ENCODE measurements at places on chromosomes 7 and 10.

DNA sequence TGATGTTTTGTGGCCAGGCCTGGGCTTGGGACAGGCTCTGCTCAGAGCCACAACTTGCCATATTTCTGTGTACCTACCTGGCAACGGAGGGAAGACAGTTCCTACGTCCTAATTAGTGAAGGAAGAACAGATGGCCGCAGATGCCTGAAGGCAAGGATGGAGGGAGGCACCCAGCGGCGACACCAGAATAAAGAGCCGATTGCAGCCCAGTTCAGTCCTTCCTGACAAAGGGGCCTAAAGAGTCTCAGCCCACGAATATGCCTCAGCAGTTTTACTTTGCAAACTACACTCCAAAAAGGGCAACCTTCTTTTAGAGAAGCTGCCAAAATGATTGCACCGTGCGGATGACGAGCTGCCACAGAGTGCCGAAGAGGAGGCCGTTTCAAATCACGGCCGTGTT is 585.8 kb downstream of the GLRX3 start:
- H3K27me3 ChIP-seq = no peaks in the 10 kb centered on the region
- H3K36me3 ChIP-seq = no peaks in the 10 kb centered on the region
- no peak for DNase-seq
- no peak overlapping the region for H3K4me3 ChIP-seq

DNA sequence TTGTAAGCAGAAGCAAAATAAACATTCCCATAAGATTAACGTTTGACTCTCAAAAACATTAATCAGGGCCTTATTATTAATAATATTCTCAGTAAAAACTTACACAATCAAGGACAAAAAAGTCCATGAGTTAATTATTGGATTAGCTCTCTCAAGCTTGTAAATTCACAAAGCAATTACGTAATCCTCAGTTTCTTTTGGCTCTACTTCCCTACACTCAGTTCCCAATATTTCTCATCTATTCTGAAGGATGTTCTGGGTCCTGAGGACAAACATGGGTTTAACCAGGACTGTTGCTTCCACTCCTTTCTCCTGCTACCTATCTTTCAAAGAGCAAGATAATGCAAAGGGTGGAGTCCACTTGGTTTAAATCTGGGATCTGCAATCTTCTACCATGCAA is 15.1 kb downstream of the FBXL13 start:
- no peaks in the 10 kb centered on the region for H3K36me3 ChIP-seq
- DNase-seq = no peak
- H3K4me3 ChIP-seq = no peak overlapping the region
- H3K27ac ChIP-seq = no peak overlapping the region

DNA sequence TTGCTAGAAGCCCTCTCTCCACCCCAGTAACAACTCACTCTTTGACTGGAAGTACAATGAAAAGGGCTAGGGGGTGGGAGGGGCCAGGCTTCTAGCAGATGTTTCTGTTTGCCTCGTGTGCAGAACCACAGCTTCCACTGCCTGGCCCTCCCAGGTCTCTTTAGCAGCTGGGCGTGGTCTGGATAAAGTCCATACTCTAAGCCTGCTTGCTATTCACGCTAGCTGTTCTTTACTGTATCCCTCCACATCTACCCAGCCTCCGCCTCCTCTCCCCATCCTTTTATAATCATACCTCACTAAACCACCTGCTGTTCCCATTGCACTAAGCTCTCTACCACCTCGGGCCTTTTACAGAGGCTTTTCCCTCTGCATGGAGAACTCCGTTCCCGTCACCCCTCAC is 288.8 kb downstream of the CAMK1D start:
- no peak overlapping the region for H3K4me3 ChIP-seq
- no peak overlapping the region for H3K27ac ChIP-seq
- H3K27me3 ChIP-seq = no peaks in the 10 kb centered on the region
- no peaks in the 10 kb centered on the region for H3K4me1 ChIP-seq
- no peak for DNase-seq
- H3K36me3 ChIP-seq = no peaks in the 10 kb centered on the region

- no peak for DNase-seq
- no peaks in the 10 kb centered on the region for H3K36me3 ChIP-seq
- H3K4me1 ChIP-seq = peaks cover 47% of the 10 kb centered on the region
- no peaks in the 10 kb centered on the region for H3K27me3 ChIP-seq
- H3K4me3 ChIP-seq = no peak overlapping the region
Measured at GRCh38 chr10:46025406-46025805, 5.0 kb downstream of the NCOA4 start.

DNA sequence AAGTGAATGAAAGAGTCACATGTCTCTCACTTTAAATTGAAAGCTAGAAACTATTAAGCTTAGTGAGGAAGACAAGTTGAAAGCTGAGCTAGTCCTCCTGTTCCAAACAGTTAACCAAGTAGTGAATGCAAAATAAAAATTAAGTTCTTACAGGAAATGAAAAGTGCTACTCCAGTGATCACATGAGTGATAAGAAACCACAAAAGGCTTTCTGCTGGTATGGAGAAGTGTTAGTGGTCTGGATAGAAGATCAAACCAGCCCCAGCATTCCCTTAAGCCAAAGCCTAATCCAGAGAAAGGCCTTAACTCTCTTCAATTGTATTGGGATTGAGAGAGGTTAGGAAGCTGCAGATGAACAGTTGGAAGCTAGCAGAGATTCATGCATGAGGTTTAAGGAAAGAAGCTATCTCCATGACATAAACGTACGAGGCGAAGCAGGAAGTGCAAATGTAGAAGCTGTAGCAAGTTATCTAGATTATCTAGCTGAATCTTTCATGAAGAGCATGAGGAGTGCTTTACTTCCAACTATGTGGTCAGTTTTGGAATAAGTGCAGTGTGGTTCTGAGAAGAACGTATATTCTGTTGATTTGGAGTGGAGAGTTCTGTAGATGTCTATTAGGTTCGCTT is 261.6 kb downstream of the MDFIC start:
- no peaks in the 10 kb centered on the region for H3K27me3 ChIP-seq
- H3K36me3 ChIP-seq = no peaks in the 10 kb centered on the region
- H3K27ac ChIP-seq = no peak overlapping the region

DNA sequence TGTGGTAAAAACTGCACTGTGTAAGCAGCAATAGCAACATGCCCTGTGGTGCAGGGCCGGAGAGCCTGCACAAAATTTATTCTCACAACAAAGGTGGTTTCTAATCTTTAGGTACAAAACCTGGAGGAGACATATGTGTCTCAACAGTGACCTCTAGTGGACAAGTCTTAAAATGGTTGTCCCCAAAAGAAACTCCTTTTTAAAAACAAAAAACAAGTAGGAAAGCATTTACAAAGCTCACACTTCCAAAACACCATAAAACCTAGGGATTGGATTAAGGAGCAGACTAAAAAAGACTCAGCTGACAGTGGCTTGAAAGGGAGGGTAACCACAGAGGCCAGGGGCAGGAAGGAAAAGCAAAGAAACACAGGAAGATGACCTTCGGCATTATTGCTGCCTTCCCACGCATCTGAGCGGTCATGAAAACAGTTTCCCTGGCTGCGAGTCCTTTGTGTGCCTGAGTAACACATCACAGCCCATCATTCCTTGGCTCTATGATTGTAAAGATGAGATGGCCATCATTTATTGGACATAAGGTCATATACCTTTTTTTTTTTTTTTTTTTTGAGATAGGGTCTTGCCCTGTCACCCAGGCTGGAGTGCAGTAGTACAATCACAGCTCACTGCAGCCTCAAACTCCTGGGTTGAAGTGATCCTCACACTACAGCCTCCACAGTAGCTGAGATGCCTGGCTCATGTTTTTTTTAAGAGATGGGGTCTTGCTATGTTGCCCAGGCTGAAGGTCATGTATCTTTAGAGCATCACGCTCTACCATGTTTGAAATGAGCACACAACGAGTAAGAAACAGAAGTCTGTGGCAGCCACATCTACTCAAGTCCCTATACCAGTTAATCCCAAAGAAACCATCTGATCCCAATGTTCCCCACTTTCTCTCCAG is 39.5 kb downstream of the RSU1 start:
- H3K27me3 ChIP-seq = no peaks in the 10 kb centered on the region
- no peaks in the 10 kb centered on the region for H3K4me1 ChIP-seq
- H3K36me3 ChIP-seq = no peaks in the 10 kb centered on the region

- no peaks in the 10 kb centered on the region for H3K36me3 ChIP-seq
- no peaks in the 10 kb centered on the region for H3K4me1 ChIP-seq
- H3K4me3 ChIP-seq = no peak overlapping the region
- DNase-seq = no peak
Measured at GRCh38 chr10:95401704-95402469, 111.1 kb upstream of the PDLIM1 start.

- no peak for DNase-seq
- H3K27ac ChIP-seq = no peak overlapping the region
- no peaks in the 10 kb centered on the region for H3K4me1 ChIP-seq
- no peaks in the 10 kb centered on the region for H3K27me3 ChIP-seq
- H3K4me3 ChIP-seq = no peak overlapping the region
Measured at GRCh38 chr7:111093496-111093895, 2.6 kb downstream of the LRRN3 start.

GRCh38 chr7:836429-836828 is 4.2 kb downstream of the SUN1 start:
- H3K4me1 ChIP-seq = peaks cover 51% of the 10 kb centered on the region
- no peaks in the 10 kb centered on the region for H3K27me3 ChIP-seq
- DNase-seq = peak; percentile 27
- H3K36me3 ChIP-seq = peaks cover 19% of the 10 kb centered on the region
- no peak overlapping the region for H3K27ac ChIP-seq
- H3K4me3 ChIP-seq = no peak overlapping the region

DNA sequence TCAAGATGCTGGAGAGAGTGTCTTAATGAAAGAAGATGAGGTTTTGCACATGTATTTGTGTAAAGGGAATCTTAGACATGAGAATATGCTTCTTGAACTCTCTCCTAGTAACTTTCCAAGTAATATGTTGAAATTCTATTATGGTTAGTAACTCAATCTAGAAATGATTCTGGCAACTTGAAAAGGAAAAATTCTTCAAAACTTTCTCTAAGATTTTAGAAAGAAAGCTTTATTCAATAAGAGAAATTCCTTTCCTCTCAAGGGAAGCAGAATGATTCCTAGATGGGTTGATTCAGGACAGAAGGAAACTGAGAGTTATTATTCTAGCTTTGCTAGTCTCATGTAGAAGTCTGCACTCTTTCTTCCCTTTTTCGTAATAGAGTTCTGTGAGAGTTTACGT is 364.3 kb upstream of the PLXDC2 start:
- no peak overlapping the region for H3K4me3 ChIP-seq
- DNase-seq = no peak
- H3K27me3 ChIP-seq = no peaks in the 10 kb centered on the region
- no peak overlapping the region for H3K27ac ChIP-seq

DNA sequence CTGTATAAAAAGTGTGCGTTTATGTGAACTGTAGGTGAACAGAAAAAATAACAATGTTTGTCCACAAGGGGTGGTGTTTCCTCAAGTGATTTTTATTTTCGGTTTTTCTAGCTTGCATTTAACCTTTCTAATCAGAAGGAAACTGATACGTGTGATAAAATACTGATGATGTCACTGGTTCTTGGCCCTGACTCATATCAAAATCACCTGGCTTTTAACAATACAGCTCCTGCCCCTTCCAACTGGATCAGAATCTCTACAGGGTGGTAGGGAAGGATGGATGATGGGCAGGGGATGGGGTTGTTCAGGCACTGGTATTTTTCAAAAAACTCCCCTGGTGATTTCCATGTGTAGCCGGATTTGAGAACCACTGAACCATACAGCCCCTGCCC is 10.9 kb downstream of the NPFFR1 start:
- no peak overlapping the region for H3K27ac ChIP-seq
- no peaks in the 10 kb centered on the region for H3K36me3 ChIP-seq
- DNase-seq = no peak
- no peaks in the 10 kb centered on the region for H3K27me3 ChIP-seq

GRCh38 chr10:11782793-11783557 is 40.2 kb upstream of the PROSER2 start:
- H3K4me1 ChIP-seq = no peaks in the 10 kb centered on the region
- H3K4me3 ChIP-seq = no peak overlapping the region
- H3K27ac ChIP-seq = no peak overlapping the region
- no peaks in the 10 kb centered on the region for H3K27me3 ChIP-seq
- H3K36me3 ChIP-seq = no peaks in the 10 kb centered on the region

DNA sequence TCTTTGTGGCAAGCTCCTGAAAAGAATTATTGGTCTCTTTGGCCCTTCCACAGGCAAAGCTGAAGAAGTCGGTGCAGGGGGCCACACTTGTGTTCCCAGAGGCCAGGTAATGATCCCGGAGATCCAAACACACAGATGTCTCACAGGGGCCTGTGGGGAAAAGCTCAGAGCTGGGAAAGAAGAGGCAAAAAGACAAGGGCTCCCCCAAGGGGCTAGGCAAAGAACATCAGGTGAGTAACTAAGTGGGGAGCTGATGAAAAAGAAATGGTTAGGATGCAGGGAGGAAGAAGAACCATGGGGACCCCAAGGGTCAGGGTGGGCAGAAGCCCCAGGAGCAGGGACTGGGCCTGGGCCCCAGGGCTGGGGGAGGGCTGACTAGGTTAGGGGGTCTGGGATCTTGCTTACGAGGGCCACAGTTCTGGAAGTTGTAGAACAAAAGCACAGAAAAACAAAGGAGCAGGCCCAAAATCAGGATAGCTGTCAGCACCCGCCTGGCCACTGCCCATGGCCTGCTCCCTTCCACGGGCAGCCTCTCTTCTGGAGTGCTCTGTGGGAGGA is 1.1 kb downstream of the KEL start:
- peak; percentile 6 for DNase-seq
- H3K27ac ChIP-seq = no peak overlapping the region
- H3K4me1 ChIP-seq = peaks cover 15% of the 10 kb centered on the region
- 0 out of 2 replicates have a peak, but pooled peaks cover 4% of the 10 kb centered on the region for H3K27me3 ChIP-seq
- H3K4me3 ChIP-seq = no peak overlapping the region

DNA sequence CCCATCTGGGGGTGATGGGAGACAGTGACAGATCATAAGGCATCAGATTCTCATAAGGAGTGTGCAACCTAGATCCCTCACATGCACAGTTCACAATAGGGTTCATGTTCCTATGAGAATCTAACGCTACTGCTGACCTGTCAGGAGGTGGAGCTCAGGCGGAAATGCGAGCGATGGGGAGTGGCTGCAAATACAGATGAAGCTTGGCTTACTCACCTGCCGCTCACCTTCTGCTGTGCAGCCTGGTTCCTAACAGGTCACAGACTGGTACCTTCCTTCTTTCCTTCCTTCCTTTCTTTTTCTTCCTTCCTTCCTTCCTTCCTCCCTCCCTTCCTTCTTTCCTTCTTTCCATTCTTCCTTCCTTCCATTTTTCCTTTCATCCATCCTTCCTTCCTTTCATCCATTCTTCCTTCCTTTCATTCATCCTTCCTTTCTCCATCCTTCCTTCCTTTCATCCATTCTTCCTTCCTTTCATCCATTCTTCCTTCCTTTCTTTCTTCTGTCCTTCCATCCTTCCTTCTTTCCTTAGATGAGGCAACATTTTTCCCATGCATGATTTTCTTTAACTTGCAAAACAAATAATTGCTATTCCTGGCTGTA is 370.0 kb upstream of the AUTS2 start:
- H3K4me3 ChIP-seq = no peak overlapping the region
- H3K4me1 ChIP-seq = no peaks in the 10 kb centered on the region
- H3K27me3 ChIP-seq = no peaks in the 10 kb centered on the region
- DNase-seq = no peak
